Colonic mucosa (tissue), 4 donors: ENCODE measurements at places on chromosomes 3 and 15. TPM values are rescaled to one million over a fixed set of nuclear protein-coding genes. Genes with fewer than 3 reads are reported as not detected.
A peak's percentile ranks its signal among the peaks of the same experiment; 100 is the strongest.

- peak; percentile 96 for DNase-seq
Observed at GRCh38 chr3:11719406-11720303, 75.9 kb upstream of the VGLL4 start.

DNA sequence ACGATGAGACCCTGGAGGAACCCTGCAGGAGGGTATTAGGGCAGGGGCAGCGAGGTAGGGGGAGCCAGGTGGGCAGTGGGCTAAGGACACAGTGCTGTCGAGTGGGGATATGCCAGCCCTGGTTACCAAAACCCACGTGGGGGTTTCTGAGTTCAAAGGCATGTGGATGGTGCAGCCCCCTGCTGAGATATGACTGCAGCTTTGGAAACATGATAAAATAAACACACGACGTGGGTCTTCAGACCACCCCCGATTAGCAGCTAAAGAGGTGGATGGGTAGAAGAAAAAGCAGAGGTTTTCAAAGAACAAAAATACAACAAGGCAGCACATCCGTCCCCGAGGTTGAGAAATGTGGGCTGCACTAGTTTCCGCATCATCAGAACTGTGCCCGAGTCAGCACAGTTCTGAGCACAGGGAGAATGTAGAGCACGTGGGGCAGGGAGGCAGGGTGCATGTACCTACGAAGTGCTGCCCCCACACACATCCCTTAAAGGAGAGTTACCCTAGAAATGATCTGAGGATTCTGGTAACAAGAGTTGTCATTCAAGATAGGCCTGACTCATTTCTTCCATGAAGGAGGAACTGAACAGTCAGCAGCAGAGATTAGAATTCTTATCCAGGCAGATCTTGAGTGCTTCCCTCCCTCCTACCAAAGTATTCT is 121.3 kb downstream of the RPLP1 start:
- DNase-seq, result no peak

GRCh38 chr3:178436773-178437172 is 99.5 kb upstream of the KCNMB2 start:
- DNase-seq, result no peak

- no peak for DNase-seq
Observed at GRCh38 chr3:21417991-21418390, 333.0 kb downstream of the ZNF385D start.

DNA sequence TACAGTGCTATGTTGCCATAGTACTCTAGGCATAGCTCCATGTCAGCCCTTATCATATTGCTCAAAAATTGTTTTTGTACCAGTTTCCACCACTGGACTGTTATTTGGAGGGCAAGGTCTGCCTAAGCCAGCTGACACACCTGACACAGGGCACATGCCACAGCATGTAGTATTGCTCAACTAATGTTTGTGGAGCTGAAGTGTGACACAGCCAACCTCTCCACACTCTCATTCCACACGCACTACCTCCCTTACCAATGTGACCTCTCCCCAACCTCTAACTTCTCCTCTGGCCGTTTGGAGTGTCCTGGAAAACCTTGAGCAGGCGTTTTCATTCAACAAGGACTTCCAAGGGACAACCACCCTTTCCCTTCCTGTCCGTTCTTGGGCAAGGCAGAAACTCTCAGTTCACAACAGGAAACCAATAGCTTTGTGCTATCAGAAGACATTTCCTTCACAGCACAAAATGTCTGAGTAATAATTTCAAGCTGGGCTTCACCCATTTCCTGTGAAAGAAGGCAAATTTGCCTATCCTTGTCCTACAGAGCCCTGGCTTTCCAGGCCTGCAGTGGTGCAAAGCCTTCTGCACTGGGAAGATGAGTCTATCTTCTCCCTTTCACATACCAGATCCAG is 38.4 kb downstream of the TLNRD1 start:
- DNase-seq, result no peak

DNA sequence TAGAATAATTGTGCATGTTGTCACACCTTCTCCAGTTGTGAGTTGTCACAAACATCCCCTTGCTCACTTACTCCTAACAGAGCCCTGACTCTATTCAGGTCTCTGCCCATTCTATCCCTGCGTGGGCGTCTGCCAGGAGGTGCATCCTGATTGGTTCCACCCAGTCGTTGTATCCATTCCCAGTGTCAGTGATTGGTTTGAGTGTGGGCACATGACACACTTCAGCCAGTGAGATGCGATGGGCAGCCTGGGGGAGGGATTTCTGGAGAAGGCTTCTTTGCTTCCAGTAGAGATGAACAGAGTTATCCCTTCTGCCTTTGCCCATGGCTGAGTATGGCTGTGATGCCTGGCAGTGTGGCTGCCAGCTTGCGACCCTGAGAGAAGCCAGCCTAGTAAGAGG is 18.7 kb downstream of the PXYLP1 start:
- DNase-seq, result no peak

DNA sequence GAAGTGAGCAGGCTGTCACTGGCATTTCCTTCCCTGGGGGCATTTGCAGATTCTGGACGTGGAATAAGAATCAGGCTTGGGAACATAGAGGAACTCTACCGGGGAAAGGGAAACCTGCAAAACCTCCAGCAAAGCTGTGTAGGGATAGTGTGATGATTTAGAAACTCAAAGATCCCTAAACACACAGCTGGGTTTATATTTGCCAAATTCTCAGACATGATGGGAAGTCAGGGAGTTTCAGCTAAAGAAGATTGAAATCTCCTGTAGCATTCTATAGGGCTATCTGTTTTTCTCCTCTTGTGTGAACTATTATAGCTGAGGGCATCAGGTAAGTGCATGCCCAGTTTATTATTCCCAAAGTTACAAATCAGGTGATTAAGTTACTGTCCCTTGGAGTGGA is 9.2 kb upstream of the CLEC3B start:
- no peak for DNase-seq

SCN10A gene
- total RNA-seq, result not detected

C2CD4B gene
- total RNA-seq, result 5.4 TPM

PCSK6 gene
- 39.5 TPM for total RNA-seq
